Activated CD4-positive, alpha-beta T cell treated with anti-CD3 and anti-CD28 coated beads, Interleukin-2, amount 50 U/mL, for 16 hours (primary cell): ENCODE measurements at places on chromosomes 4 and X.

GRCh38 chr4:154707877-154708276 lies 35.9 kb upstream of the LRAT start:
- no peak for DNase-seq

GRCh38 chr4:183626168-183626567 lies 32.8 kb downstream of the RWDD4 start:
- no peak for DNase-seq

GRCh38 chrX:154013614-154014360 lies 5.9 kb downstream of the IRAK1 start:
- DNase-seq, result peak; percentile 63

DNA sequence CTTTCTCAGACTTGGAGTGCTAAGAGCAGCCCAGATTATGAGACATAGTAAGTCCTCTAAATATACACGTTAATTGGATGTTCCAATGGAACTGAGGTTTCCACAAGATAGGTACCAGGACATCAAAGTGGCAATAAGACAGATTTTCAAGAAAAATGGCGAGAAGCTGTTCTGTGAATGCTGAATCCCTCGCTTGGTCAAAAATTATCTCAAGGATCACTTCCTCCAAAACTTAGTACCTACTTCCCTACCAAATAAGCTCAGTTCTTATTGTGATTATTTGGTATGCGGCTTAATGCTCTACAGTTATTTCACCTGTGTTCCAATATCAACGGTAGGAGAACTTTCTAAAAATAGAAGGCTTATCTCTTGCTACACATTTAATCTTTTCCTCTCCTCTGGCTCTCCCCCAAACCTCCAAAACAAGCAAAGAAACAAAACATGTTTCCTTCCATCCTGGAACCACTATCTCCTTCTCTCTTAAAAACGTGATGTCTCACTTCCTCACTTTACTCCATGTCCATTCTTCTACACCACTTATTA lies 14.7 kb downstream of the PDGFC start:
- DNase-seq, result no peak

- peak; percentile 25 for DNase-seq
Observed at GRCh38 chrX:134144231-134144630, 92.8 kb upstream of the CCDC160 start.

DNA sequence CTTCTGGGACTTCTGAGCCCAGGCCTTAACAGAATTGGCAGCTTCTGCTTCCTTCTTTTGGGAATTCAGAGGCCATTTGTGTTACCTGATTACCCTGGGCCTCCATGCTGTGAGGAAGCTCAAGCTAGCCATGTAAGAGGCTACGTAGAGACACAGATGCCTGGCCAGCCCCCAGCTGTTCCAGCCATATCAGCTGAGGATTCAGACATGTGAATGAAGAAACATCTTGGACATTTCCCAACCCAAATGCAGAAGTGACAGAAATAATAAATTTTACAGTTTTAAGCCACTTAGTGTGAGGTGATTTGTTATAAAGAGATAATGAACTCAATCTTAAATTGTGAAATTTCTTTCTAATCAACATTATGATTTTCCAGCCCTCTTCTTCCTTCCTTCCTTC lies 18.7 kb upstream of the ZNF827 start:
- DNase-seq, result no peak
